ENCODE measurements at places on chromosomes 7 and 10. TPM values are rescaled to one million over a fixed set of nuclear protein-coding genes. Genes with fewer than 3 reads are reported as not detected.

DNA sequence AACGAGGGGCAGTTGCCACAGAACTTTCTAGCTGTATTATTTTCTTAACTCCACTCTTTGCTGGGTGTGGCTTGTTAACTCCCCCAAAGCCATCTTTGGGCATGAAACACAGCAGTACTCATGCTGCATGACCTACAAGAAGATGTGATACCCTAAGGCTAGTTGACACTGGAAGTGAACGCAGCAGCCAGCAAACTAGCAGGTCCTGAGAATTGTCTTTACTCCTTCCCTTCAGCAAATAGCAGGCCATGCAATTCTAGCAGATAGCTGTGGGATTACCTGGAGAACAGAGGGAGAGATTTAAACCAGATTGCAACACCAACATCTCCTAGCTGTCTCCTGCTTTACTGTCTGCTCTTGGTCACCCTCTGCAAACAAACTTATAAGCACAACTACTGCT, 688.0 kb upstream of the ZWINT start:
- no peak overlapping the region for H3K4me3 ChIP-seq
- H3K36me3 ChIP-seq: no peaks in the 10 kb centered on the region
- DNase-seq: no peak
- no peak overlapping the region for H3K27ac ChIP-seq

GRCh38 chr10:6763423-6763822, 183.3 kb upstream of the PRKCQ start:
- no peak overlapping the region for H3K4me3 ChIP-seq
- no peaks in the 10 kb centered on the region for H3K36me3 ChIP-seq
- no peak for DNase-seq
- no peak overlapping the region for H3K27ac ChIP-seq
- H3K4me1 ChIP-seq: no peaks in the 10 kb centered on the region

- no peak overlapping the region for H3K27ac ChIP-seq
- H3K27me3 ChIP-seq: no peaks in the 10 kb centered on the region
- no peaks in the 10 kb centered on the region for H3K4me1 ChIP-seq
- DNase-seq: no peak
- no peak overlapping the region for H3K4me3 ChIP-seq
Observed at GRCh38 chr7:42125321-42125720, 111.7 kb downstream of the GLI3 start.

- no peak for DNase-seq
- no peak overlapping the region for H3K27ac ChIP-seq
- peaks cover 7% of the 10 kb centered on the region for H3K4me1 ChIP-seq
- H3K4me3 ChIP-seq: no peak overlapping the region
- H3K27me3 ChIP-seq: no peaks in the 10 kb centered on the region
Observed at GRCh38 chr7:17326378-17326777, 27.9 kb downstream of the AHR start.

The WEE2 gene
- not detected for total RNA-seq
